HuH-7.5 (cell line): ENCODE measurements at places on chromosomes 2 and 18.
A peak's percentile ranks its signal among the peaks of the same experiment; 100 is the strongest.

GRCh38 chr18:58363767-58364540 lies 264.9 kb downstream of the ALPK2 start:
- DNase-seq: no peak

GRCh38 chr2:60541056-60541651 lies 12.3 kb downstream of the BCL11A start:
- no peak for DNase-seq

DNA sequence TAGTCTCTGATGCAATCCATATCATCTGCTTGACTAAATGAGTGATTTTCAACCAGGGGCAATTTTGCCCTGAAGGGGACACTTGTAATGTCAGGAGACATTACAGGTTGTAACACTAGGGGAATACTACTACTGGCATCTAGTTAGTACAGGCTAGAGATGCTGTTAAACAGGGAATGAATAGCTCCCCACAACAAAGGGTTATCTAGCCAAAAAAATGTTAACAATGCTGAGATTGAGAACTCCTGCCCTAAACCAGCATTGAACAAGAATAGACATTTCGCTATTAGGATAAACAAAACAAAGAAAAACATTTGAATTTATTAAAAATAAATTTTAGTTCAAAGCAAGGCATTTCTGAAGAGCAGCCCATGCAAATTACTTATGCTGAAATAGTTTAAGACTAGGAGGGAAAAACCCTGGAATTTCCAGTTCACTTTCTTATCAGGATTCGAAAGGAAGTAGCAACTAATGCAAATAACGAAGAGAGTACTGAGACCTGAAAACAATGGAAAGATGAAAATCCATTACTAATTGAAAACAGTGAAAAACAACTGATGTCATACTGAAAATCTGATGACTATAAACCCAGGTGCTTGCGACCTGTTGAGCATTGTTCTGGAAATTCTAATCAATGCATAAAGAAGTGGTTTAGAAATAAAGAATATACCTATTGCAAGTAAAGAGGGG lies 53.1 kb downstream of the CAB39 start:
- no peak for DNase-seq

GRCh38 chr2:95386031-95386430 lies 16.5 kb upstream of the FAHD2A start:
- DNase-seq: no peak

GRCh38 chr2:192410319-192410718 lies 215.6 kb upstream of the TMEFF2 start:
- DNase-seq: no peak

DNA sequence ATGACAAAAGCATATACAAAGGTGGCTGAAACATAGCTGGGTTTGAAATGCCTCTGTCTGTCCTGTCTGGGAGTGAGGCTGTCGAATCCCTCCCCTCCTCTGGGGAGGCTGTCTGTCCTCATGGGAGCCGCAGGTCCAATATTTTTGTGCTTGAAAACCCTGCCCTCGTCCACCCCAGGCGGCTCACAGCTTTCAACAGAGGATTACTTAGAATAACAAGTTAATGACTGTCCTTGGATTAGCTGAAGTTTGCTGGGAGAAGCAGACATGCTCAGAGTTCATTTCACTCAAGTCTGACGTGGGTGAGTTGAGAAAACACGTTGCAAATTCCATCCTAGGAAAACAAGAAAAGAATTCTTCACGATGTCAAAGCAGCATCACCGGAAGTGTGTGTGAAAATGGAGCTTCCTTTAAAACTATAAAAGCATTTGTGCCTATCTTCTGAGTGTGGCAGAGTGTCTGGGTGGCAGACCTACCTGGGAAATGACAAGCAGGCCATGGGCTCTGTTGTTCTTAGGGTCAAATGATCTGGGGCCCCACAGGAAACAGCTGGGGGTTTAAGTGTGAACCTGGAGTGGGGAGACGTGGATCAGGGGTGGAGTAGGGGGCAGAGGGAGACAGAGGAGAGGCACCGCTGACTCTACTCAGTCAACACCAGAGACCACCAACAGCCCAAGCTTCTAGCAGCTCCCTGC lies 77.1 kb downstream of the DDX1 start:
- no peak for DNase-seq

DNA sequence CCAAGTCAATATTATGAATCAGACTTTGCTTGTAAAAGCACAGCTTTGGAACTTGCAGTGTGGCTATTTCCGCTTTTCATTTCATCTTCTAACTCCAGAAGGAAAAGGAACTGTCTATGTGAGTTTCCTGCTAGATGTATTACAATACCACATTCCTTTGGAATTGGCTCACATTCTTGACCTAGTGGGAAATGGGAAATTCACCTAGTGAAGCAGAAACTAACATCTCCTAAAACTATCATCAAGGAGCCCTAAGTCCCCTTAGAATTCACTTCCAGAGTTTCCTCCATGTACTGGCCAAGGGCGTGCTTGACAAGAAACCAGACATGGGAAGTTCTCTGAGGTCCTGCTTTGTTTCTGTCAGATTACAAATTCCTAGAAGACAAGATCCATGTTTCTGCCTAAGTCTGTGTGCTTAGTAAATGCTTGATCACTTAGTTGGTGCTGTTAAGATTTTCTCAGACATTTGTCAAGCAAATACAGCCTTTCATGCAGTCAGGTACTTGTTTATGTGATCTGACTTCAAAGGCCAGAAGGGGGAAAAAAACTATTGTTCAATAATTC lies 275.7 kb upstream of the FN1 start:
- no peak for DNase-seq

DNA sequence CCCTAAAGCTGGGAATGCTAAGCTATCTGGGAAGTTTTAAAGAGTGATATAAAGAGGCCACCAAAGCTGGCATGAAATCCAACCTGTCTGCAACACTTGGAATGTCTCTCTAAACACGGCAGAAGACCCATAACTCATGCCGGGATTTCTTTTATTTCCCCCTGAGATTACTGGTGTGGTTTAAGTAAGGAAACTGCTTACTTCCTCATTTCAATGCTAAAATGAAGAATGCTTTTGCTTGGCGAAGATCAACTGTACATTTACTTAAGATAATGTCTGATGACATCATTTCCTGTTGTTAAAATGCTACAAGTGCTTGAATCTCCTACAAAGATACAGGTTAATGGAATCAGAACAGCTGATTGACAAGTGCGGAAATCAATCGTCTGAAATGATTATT lies 353.8 kb upstream of the SALL3 start:
- no peak for DNase-seq

DNA sequence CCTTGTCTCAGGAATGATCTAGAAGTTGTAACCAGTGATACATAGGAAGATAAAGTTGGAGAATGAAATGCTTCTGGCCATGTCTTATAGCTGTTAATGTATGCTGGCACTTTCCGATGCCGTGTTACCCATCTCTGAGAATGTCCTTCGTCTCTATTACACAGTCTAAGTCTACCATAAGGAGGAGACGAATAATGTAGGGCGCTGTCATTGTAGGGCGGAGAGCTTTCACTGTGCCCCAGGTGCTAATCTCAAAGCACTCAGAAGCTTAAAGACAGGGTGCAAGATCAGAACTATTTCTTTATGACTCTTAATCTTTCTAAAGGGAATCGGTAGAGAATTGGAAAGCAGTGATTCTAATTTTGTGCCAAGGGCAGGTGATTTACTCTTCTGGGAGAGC lies 48.2 kb upstream of the MSTN start:
- DNase-seq: no peak

GRCh38 chr2:75549401-75550253 lies 11.1 kb downstream of the EVA1A start:
- DNase-seq: no peak

DNA sequence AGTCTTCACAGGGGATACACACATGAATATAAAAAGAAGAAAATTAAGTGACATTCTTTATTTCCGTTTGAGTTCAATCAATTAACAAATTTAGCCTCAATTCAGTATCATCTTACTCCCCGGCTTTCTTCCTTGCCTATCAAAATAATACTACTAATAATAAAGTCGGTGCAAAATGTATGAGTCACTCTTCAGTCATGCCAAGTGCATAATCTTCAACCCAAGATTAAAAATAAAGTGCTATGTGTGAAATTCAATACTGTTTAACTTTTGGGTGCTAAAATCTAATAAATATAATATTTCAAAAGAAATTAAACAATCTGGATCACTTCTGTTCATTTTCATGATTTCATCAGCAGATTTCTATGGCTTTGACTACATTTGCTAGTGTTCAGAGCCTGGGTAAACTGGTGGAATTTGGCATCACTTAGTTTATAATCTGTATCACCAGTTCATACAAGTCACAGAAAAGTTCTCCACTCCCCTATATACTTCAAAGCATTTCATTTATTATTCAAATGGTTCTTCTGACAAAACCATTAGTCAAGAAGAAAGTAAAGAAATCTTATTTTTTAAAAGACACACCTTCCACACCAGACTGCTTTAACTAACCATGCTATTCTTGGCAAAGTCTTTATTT lies 183.6 kb downstream of the THADA start:
- DNase-seq: no peak

- no peak for DNase-seq
Observed at GRCh38 chr18:55354795-55355194, 233.2 kb downstream of the TCF4 start.

DNA sequence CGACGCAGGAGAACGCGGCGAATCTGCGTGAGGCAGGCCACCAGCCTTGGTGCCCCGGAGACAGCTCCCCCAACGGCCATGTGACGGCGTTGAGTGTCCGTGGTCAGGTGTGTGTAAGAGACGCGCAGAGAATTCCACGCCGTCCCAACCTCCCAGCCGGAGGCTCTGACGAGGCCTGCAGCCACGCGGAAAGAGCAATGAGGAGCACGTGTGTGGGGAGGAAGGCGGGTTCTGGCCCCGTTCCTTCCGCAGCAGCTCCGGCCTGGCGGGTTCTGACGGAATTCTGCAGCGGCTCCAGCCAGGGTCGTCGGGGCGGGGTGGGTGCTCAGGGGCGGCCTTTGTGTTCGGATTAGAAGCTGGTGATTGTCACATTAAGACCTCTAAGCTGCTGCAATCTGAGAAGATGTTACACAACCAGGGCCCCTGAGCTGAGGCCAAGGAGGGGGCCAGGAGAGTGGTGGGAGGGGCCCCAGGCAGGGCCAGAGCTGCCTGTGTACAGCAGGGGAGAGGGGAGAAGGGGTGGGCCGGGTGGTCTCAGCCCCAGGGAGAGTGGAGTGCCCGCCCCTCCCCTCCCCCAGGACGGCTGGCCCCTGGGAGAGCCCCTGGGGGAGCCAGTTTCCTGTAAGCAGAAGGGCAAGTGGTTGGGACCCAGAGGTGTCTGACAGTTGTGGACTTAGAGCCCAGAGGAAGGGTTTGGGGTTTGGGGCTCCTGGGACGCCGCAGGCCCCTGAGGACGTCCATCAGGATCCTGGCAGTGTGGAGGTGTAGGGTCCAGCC lies 5.1 kb upstream of the GAL3ST2 start:
- peak; percentile 18 for DNase-seq

DNA sequence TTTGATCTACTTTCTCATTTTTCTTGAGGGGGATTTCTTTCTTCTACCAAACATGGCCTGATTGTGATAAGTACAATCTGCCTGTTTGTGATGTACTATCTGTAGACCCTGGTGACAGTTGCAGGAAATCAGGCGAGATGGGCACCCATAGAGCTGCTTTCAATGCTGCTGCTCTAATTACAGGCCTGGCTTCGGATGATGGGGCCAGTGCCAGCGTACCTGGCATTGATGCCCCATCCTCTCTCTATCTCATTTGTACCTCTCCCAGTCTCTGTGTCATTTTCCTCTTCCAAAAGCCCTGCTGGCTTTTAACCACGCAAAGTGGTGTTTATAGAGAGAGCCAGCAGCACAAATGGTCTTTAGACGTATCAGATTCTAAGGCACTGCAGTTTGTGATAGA lies 69.9 kb downstream of the KCTD18 start:
- DNase-seq: no peak
